ENCODE measurements at places on chromosomes 5 and 9.

DNA sequence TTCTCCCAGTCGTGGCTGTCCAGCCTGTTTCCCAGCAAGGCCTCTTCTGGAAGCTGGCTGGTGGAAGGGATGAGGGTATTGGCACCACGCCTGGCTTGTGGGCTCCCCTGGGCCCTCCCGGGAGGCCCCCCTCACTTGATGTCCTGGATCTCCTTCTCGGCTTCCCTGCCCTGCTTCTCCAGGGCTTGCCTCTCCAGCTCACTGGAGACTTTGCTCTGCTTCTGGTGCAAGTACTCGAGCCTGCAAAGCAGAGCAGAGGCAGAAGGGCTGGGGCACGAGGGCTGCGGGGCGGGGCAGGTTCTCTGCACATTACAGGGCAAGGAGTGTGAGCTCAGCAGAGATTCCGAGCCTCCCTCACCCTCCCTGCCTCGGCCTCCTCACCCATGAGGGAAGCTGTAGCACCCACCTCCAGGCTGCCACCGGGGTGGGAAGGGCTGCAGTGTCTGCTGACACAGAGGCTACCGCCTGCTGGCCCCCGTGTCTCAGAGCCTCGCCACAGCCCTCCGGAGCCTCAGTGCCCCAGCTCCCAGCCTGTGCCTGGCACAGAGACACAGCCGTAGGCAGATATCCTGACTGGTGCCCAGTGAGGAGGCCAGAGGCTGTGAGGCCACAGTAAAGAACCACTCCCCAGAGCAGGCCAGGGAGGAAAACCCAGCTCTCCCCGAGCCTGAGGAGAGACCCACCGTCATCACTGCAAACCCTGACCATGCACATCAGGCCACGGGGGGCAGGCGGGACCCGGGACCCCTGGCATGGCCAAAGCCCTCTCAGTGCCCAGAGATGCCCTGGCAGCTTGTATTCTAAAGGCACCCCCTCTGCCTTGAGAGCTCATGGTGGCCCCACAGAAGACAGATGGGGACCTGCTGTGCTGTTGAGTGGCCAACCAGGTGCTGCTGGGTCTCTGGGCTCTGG is 7.2 kb downstream of the SNAPC4 start:
- no peak for DNase-seq

GRCh38 chr5:122311497-122311960 is 508 bp upstream of the SNCAIP start:
- DNase-seq = no peak

GRCh38 chr9:136336156-136336870 is 9.0 kb downstream of the GPSM1 start:
- no peak for DNase-seq

GRCh38 chr5:115661101-115661500 is 35.3 kb upstream of the TMED7 start:
- DNase-seq = no peak

DNA sequence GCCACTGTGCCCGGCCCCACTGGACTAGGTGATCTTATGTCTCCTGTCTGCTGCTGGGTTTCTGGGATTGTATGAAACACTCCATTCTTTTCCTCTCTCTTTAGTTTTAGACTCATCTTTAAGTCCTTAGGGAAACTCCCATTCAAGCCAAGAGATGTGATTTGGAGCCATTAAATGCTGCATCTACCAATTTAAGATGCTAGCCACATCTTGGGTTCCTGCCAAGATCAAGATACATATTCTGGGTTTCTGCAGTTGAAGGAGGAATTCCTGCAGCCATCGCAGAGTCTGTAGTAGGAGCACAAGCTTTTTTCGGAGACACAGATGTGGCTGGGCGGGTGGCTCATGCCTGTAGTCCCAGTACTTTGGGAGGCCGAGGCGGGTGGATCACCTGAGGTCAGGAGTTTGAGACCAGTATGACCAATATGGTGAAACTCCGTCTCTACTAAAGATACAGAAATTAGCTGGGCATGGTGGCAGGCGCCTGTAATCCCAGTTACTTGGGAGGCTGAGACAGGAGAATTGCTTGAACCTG is 23.2 kb downstream of the STXBP1 start:
- DNase-seq = no peak

GRCh38 chr9:128243215-128244018 is 32.4 kb downstream of the GOLGA2 start:
- no peak for DNase-seq

GRCh38 chr5:34054400-34054729 is 11.4 kb upstream of the C1QTNF3 start:
- DNase-seq = no peak

DNA sequence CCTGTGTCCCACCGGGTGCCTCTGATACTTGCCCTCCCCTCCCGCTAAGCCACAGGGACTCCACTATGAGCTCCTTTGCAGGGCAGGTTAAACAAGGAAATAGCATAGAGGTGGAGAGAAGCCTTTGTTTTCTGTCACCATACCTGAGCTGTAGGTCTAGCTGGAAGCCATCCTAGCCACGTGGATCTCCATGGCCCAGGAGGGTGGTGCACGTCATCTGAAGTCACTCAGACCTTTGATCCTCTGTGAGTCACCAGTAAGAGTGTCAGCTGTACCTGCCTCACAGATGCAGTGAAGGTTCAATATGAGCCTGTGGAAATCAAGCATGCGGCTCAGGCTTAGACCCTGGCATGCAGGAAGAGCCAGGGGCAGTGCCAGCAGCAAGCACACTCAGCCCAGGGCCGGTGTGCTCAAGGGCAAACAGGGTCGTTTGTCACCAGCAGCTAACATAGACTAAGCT is 55.1 kb downstream of the ASS1 start:
- DNase-seq = no peak

GRCh38 chr9:120757026-120757913 is 35.9 kb downstream of the FBXW2 start:
- no peak for DNase-seq

DNA sequence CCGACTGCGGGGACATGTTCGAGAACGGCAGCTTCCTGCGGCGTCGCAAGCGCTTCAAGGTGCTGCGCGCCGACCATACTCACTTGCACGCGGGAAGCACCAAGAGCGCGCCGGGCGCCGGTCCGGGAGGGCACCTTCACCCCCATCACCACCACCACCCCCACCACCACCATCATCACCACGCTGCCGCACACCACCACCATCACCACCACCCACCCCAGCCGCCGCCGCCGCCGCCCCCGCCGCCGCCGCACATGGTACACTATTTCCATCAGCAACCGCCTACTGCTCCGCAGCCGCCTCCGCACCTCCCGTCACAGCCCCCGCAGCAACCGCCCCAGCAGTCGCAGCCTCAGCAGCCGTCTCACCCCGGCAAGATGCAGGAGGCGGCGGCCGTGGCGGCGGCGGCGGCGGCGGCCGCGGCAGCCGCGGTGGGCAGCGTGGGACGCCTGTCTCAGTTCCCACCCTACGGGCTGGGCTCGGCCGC is 514 bp downstream of the FOXB2 start:
- DNase-seq = peak; percentile 45

DNA sequence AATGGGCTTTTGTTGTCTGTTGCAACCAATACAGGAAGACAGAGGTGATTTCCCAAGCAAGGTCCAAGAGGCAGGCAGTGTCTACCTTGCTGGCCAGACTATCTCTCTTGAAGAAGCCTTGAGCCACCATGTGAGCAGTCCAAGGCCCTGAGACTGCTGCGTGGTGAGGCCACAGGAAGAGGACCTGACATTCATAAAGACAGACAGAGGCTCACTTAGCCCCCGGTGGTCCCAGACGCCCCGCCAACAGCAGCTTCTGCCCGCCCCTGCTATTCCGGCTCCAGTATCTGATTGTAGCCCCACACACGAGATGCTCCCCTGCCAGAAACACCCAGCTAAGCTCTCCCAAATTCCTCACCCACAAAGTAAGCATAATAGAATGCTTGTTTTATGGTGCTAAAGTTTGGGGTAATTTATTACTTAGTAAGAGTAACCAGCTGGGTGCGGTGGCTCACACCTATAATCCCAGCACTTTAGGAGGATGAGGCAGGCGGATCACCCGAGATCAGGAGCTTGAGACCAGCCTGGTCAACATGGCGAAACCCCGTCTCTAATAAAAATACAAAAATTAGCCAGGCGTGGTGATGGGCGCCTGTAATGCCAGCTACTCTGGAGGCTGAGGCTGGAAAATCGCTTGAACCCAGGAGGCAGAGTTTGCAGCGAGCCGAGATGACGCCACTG is 22.8 kb upstream of the FUBP3 start:
- no peak for DNase-seq

- no peak for DNase-seq
Measured at GRCh38 chr9:69346596-69347390, 21.8 kb downstream of the ENTREP1 start.

DNA sequence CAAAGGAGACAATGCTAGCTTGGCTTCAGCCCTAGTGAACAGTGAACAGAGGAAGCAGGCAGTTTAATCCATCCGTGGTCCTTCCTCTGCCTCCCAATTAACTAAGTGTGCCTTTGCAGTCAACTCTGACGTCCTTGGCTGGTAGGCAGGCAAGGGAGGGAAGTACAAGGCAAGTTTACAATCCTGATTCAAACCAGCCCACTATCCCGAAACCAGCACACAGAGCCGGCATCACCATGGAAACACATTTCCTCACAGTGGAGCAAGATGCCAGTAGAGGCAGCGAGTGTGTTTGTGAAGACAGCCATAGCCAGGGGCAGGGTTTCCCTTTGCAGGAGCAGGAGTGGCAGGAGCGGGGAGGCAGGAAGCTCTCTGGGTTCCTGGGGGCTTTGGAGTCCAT is 73.9 kb downstream of the GOLPH3 start:
- no peak for DNase-seq

DNA sequence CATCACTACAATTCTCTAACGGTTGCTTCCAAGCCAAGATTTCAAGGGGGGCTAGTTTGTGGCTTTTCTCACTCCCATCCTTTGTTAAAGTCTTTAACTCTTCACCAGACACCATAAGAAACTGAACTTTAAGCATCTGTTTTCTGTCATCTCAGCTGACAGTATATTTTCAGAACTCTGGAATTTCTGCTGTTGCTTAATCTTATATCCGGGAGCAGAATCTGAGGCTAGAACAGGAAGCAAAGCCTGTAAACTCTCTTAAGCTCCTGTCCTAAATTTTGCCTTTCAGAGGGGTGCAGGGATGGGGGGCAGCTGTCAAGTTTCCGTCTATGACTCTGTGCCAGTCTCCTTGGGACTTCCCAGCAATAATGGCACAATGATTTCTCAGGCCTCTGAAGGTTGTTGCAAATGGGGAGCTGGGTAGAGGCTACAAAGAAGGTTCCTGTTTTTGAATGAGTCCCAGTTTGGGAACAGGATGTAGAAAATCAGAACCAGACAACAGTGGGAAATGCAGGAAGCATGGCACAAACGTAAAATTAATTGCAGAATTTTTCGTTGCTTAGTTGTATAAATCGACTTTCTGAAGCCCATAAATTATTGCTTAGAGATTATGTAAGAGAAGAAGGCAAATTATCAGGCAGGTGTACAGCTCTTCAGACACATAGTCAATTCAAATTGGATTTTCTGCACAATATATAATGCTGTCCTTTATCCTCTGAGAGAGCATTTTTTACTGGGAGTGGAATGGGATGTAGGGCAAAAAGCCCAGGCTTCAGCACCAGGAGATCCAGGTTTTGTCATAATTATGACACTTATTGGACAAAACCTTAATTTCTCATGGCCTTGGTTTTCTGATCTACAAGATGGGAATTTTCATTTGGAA is 430.9 kb downstream of the DMAC1 start:
- no peak for DNase-seq

GRCh38 chr5:123755653-123756317 is 243.8 kb downstream of the CSNK1G3 start:
- DNase-seq = no peak

DNA sequence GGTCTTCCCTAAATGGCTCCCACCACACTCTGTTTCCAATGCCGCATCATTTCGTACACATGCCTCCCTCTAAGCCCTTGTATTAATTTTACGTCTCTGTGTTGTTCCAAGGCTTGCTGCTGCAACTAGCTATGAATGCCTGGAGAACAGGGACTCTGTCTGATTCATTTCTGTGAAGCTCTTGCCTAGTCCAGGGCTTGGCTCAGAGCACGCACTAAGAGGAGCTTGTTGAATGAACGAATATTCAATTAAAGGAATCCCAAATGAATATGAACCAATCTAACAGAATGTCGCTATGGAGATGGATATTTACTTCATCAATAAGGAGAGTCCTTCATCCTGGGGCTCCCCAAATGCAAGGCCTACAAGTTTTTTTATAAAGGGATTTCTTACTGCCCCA is 55.3 kb downstream of the TGFBR1 start:
- no peak for DNase-seq

DNA sequence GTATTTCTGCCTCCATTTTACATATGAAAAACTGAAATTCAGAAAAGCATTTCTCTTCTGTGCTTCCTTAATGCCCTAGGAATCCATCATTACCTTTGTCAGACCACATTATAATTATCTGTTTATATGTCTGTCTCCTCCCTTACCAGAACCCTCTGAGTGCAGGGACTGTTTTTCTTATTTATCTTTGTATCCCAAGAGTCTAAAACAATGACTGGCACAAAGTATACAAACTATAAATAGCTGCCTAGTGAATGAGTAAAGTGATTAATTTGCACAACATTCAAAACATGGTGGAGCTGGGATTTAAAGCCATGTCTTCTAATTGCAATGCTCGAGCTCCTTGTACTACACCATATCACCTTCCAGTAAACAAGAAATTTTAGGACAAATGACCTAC is 49.3 kb upstream of the HK3 start:
- no peak for DNase-seq

- no peak for DNase-seq
Measured at GRCh38 chr5:149011084-149011483, 51.8 kb downstream of the SH3TC2 start.

DNA sequence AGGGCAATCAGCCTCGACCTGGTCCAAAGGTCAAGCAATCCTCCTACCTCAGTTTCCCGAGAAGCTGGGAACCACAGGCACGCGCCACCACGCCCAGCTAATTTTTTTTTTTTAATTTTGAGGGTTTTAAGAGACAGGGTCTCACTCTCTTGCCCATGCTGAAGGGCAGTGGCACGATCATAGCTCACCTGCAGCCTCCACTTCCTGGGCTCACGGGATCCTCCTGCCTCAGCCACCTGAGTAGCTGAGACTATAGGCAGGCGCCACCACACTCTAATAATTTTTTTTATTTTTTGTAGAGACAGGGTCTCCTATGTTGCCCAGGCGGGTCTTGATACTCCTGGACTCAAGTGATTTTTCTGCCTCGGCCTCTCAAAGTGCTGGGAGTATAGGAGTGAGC is 1.6 kb downstream of the UIMC1 start:
- DNase-seq = no peak

GRCh38 chr5:73542020-73542419 is 23.4 kb downstream of the ANKRA2 start:
- DNase-seq = no peak

GRCh38 chr9:112789473-112789872 is 38.9 kb downstream of the SNX30 start:
- DNase-seq = no peak

GRCh38 chr5:118611332-118611945 is 376.9 kb downstream of the DTWD2 start:
- peak; percentile 28 for DNase-seq

GRCh38 chr5:91090995-91091394 is 292.1 kb downstream of the ARRDC3 start:
- no peak for DNase-seq

DNA sequence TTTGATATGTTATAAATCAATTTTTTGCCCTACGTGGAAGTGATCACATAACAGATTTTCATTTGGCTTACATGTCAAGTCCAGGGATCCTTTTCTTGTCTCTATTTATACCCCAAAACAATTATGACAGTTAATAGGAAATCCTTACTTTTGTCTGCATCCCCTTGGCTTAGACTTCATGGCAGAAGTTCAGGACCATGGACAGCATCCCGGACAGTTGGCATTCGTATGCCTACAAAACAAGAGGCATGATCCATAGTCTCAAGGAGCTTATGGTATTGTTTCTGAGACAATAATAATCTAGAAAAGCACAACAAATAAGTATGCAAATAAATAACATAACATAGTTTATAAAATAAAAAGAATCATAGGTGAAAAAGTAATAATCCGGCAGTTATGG is 214.3 kb upstream of the GRIA1 start:
- DNase-seq = peak; percentile 86

Data from nephron progenitor cell (in vitro differentiated cells).